ENCODE measurements at places on chromosomes 3 and 15.

GRCh38 chr15:66948294-66948693 is 117.1 kb upstream of the SMAD3 start:
- peak; percentile 91 for ATAC-seq

DNA sequence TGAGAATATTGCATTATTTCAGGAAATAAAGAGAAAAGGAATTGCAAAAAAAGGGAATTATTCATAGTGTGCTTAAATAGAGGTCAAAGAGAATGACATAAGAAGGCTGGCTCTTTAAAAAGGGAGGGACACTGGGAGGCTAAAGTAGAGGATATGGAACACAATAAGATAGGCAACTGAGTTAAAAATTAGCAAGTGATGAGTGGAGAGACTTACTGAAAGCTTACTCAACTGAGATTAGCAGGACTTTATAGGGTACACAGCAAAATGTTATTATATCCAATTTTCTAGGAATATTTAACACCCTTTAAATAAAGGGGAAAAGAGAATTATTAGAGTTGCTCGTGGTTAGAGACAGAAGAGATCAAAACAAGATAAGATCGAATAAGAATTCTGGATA is 375.2 kb downstream of the LSAMP start:
- ATAC-seq: no peak

DNA sequence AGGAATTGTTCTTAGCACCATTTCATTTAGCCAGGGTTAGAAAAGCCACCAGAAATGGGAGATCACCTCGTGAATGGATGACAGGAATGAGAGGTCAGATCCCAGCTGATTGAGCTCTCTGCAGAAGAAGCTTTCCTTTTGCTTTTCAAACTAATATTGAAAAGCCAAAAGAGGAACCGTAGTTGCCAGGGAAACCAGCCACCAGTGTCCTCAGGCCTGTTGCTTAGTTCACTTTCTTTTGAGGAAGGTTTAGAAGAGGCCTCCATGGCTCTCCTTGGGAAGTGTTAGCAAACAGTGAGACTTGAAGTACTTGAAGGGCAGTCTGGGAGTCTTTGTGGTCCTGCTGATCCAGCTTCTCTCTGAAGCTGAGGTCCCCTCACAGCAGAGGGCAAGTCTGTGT is 7.4 kb upstream of the CCK start:
- ATAC-seq: no peak

- no peak for ATAC-seq
Measured at GRCh38 chr3:56458496-56459103, 9.7 kb downstream of the ERC2 start.

DNA sequence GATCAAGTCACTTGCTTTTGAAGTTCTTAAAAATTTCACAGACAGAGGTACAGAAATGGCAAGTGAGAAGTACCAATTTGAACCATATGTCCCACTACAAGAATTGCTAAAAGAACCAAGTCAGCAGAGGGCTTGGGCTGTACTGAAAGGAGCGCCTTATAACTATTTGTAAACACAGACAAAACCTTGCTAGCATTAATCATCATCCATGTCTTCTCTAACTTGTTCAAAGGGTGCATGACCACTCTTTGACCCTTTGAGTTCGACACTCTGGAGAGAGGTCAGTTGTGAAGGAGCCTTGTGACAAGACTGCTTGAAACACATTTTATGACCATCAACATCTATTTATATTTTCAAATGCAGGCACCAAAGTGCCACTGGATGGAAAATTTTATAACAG is 191.7 kb downstream of the PDZRN3 start:
- ATAC-seq: no peak

DNA sequence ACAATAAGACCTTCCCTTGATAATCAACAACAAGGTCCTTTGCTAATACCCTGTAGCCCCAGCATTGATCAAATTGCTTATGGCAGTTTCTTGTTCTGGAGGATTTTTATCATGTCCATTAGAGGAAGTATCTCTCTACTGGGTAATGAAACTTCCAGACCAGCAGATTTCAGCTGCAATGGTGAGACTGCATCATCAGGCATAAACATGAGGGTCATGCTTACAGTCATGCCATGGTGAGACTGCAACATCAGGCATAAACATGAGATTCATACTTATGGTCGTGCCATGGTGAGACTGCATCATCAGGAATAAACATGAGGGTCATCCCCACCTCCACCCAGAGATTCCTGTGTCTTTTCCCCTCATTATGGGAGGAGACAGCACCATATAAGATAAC is 129.0 kb upstream of the LIPC start:
- no peak for ATAC-seq

DNA sequence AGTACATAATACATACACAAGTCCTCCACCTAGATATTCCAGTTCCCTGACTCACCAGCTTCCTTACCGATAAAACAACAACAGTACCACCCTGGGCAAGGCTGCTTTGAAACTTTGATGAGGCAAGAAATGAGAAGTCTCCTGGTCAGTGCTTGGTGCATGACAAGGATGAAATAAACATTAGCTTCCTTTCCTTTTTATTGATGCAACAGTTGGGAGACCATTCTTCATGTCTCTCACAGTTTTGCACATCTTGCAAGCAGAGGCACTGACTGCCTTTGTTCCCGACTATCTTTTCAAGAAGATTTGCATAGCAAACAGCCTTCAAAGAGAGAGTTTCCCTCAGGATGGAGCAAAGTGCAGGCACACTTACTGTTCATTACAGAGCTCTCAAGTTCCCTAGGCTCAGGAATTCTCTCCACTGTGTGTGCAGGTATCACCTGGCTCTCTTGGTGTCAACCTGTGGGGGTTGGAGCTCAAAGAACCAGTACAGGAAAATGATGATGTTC is 65.2 kb downstream of the MYLK start:
- no peak for ATAC-seq

DNA sequence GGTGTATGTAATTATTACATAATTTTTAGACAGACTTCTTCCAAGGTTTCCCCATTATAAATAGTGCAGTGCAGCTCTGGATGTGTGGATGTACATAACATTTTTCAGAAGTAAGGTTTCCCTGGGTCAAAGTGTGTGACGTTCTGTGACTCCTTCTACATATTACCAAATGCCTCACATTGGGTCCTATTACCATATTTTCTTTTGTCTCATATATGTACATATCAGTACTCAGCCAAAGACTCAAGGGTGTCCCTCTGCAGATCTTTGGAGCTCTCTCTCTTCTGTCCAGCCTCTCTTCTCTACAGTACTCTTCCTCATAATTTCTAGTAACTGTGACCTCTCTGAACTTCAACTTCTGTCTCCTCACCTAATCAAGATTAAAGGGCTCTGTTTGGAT is 31.3 kb upstream of the PEX5L start:
- ATAC-seq: no peak

DNA sequence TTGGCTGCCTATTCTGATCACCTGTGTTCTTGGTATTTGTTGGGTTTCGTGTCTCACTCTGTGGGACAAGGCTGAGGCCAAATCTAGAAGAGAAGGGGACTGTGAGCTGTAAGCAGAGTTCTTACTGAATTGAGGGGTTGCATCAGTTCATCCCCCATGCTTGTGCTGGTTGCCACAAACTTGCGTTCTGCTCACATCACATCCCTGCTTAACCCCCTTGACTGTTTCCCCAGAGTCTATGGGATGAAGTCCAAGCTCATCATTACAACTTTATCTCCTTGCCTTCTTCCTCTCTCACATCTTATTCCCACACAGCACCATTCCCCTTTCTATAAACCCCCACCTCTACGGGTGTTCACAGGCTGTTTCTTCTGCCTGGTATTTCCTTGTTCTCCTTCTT is 143.8 kb upstream of the ABHD17C start:
- ATAC-seq: no peak

GRCh38 chr3:150810641-150811040 is 47.7 kb upstream of the SIAH2 start:
- no peak for ATAC-seq

DNA sequence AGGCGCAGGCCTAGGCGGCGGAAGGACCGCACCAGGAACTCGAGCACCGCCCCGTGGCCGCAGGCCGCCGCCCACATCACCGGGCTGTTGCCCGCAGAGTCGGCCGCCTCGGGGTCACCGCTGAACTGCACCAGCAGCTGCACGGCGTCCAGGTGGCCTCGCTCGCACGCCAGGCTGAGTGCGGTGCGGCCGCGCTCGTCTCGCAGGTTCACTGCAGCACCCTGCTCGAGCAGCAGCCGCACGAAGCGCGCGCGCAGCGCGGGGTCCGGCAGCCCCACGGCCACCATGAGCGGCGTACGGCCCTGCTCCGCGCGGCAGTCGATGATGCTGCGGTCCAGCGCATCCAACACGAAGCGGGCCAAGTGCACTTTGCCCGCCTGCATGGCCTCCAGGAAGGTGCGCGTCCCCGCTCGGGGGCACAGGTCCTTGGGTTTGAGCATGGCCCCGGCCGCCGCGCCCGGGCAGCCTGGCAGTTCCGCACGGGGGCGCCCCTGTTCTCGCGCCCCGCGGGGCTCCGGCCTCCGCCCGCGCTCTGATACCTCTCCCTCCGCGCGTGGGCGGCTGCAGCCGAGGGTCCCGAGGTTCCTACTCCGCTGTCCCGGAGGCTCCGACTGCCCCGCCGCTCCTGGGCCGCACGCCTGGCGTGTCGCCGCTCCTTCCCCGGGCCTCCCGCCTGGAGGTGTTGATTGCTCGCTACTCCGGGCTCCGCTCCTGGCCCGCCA is 556 bp downstream of the ANKRD63 start:
- peak; percentile 61 for ATAC-seq

- ATAC-seq: no peak
Measured at GRCh38 chr3:125116311-125117080, 60.7 kb upstream of the HEG1 start.

GRCh38 chr3:162534431-162534830 is 1037.8 kb downstream of the OTOL1 start:
- no peak for ATAC-seq

DNA sequence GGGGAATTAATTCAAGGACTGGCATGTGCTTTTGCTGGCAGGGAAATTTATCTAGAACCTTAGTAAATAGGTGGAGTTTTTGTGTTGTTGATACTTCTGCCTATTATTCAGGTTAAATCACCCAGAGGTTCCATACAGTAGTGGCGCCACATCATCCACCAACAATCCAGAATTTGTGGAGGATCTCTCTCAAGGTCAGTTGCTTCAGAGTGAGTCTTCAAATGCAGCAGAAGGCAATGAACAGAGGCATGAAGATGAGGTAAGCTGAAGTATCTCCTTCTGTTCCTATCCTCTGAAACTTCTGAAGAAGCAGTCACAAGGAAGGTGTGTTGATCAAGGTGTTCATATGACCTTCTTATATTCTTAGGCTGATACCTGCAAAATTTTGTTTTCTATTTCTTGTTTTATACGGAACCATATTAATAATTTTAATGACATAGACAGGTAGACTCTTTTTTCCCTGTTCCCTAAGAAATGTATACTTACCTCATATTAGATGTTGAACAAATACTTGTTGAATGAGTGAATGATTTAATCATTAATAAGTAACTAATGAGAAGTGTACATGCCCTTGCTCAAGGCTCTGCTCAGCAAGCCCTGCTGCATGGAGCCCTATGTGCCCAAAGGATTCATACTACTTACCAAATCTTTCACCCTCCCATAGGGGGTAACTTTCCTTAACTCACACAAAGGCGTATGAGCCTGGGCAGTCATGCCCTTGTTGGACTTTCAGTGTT is 43.6 kb downstream of the HMG20A start:
- ATAC-seq: no peak

- ATAC-seq: no peak
Measured at GRCh38 chr15:93706495-93707292, 524.7 kb upstream of the MCTP2 start.

- ATAC-seq: no peak
Measured at GRCh38 chr15:71893691-71894090, 83.3 kb downstream of the NR2E3 start.

DNA sequence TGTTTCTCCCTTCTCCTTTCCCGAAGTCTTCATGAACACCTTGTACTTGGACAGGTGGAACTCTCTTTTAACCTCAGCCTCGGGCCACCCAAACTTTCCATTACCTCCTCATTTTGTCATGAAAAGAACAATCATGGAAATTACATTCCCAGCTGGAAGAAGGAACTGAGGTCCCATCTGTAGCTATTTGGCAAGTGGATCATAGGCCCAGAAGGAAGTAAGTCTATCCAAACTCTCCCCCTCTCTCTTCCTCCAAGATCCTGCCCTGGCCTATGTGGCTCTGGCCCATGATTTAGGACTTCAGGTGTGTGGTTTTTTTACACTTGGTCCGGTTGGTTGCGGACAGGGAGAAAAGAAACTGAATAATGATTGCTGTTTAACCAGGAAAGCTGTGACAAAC is 44.1 kb downstream of the ITGB5 start:
- ATAC-seq: no peak

GRCh38 chr3:137998121-137999042 is 11.6 kb upstream of the CLDN18 start:
- ATAC-seq: no peak

DNA sequence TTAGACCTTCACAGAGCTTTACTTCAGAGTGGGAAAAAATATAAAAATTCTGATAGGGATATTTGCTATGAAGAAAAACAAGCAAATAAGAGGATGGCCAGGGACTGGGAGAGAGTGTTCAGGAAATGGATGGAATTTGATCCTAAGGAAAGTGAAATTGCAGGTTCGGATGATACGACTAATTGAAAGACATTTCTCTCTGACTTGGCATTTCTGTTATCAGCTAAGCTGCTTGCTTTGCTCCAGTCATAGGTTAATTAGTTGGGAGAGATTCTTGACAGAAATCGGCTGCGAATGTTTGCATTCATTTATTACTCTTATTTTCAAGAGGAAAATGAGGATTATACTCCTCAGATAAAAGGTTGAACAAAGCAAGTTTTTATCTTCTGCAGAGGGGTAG is 808.7 kb upstream of the NECTIN3 start:
- no peak for ATAC-seq
